ENCODE measurements at places on chromosomes 7 and 10.

DNA sequence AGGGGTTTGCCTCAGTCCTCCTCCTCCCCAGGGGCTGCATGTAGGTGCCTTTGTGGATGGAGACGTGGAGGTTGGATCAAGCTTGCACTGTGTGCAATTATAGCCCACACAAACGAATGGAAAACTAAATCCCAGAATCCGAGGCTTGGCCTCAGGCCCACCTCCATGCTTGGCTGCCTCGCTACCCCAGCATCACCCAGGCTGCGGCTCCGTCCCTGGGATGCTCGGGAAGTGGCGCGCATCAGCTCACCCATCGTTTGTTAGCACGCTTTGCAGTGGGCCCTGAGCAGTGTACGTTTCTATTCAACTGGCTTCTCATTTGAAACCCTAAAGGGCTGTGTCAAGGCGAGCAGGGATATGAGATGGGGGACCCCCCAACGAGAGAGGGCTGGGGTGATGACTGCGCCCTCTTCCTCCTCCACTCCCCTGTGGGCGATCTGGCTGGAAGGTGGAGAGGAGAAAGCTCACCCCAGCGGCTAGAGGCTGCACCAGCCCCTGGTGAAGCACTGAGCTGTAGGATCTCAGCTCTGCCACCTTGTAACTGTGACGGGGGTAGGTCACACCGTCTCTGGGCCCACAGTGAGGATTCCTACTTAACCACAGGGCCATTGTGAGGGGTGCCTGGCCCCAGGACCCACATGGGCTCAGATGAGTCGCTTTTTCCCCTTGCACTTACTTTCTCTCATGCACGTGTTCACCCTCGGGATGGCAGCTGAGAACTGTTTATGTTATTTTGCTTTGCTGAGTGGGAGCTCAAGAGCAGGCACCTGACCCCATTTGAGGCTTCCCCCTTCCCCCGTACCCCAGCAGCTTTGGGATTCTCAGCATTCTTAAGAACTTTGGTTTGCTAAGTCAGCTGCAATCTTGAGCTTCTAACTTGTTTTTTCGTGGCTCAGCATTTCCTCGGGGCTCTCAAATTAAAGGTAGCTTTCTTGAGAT is 12.7 kb upstream of the BTBD16 start:
- no peak for DNase-seq

GRCh38 chr10:86960003-86960862 is 1.8 kb downstream of the SNCG start:
- no peak for DNase-seq

DNA sequence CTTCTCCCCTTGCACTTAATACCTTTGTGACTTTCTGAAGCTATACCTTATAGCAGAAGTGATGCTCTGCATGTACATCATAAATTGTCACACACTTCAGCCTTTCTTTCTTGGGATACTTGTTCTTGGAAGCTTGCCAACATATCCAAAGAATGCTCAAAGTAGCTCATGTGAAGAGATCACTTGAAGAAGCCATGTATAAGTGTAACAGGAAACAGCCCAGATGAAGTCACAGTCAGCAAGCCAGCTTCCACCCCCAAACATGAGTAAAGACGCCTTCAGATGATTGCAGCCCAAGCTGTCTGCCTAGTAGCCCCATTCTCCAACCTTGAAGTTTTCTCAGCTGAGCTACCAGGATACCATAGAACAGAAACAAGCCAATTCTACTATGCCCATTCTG is 50.9 kb downstream of the DGKB start:
- no peak for DNase-seq

DNA sequence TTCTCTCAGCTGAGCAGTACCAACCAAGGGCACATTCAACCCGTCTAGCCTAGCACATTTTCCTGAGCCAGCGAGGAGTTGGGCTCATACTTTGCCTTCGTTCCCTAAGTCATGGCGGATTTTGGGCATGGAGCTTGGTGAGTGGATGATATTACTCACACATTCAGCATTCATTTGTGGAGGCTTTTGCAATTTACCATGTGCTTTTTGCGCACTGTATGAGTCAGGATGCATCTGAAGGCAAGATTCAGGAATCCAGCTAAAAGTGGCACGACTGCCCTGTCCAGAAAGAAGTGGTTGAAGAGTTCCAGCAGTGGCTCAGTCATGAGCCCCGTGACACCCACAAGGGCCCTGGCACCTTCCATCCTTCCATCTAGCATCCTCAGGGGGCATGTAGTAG is 24.2 kb upstream of the MGMT start:
- no peak for DNase-seq

- DNase-seq = no peak
These were observed 3.7 kb downstream of the NOD1 start for GRCh38 chr7:30474893-30475292.

- DNase-seq = no peak
These were observed 60.5 kb upstream of the OPALIN start for GRCh38 chr10:96419351-96419750.

- peak; percentile 48 for DNase-seq
These were observed 211.7 kb downstream of the CCSER2 start for GRCh38 chr10:84540022-84540616.

DNA sequence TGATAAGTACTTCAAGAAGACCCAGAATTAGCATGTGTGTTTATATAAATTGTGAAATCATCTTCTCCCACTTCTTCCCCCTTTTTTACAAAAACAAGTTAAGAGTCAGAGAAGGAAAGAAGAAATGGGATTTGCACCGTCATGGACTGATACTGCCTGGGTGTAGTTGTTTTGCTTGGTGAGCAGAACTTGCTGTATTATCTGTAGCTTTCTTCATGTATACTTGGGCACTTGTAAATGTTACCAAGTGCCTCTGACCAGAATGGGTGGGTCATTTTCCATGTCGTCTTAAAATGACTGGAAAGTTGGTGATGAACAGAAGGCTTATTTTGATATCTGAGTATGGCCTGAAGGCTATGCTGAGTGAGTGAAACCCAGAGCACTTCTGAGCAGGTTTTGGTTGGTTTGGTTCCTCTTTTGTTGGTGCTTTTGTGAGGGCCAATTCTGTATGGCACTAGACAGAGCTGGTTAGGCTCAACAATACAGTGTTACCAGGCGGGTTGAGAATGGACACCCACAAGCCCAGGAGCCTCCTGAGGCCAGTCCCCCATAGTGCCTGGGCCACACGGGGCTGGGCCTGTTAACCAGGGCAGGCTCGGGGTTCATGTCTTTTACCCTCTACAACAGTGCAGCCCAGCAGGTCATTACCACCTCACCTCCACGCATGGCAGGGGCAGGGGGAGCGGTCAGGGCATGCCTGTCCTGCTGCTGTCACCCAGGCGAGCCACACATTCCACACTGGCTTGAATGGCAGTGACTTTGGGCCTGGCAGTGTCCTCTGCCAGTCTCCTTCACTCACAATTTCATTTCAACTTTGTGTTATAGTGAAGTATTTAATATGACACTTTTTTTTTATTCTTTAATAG is 115.1 kb downstream of the CCNY start:
- no peak for DNase-seq

DNA sequence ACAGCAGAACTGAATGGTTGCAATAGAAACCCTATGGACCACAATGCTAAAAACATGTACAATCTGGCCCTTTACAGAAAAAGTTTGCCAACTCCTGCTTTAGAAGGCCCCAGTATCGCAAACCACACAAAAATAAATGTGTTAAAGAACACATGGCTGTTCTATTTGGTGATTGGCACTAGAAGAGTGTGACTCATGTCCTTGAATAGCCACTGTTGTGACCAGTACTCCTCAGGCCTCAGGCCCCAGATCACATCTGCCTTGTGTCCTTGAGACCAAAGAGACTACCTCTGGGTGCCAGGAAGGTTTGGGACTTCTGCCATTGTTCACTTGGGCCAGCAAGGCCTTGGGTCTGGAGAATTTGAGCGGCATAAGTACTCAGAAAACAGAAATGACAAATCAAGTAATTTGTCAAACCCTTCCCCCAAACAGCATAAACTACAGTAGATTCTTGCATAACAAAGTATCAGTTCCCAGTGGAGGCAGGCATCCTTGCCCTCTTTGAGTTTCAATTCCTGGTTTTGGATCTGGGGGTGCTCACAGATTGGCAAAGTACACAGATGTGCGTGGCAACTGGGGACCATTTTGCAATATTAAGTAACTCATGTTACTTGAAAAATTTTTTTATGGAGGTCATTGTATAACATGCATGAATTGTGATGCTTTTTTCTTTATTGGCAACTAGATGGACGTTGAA is 50.2 kb downstream of the MTURN start:
- DNase-seq = no peak

- DNase-seq = no peak
These were observed 103.0 kb downstream of the RNF133 start for GRCh38 chr7:122595885-122596284.

DNA sequence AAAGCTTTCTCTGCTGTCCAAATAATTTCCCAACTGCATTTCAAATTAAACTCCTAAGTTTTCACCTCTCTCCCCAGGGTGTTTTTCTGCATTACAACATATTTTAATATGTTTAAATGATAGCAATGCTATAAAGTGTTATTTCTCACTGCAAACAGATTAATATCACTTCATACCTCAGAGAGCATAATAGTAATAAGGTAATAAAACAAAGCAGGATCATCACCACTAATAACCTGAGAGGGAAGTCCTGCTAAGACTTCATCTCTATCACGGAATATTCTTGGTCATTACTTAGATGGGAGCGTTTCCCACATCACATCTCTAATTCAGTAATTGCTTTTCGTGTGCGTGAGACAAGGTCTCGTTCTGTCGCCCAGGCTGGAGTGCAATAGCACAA is 168.8 kb downstream of the PARD3 start:
- no peak for DNase-seq

DNA sequence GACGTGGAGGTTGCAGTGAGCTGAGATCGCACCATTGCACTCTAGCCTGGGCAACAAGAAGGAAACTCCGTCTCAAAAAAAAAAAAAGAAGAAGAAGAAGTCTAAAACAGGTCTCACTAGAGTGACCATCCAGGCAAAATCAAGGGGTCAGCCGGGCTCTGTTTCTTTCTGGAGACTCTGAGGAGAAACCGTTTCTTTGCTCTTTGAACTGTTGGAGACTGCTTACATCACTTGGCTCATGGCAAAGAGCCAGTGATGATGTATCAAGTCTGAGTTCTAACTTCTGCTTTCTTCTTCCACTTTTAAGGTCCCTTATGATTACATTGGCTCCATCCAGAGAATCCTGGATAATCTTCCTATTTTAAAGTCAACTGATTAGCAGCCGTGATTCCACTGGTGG is 306.8 kb downstream of the WDR11 start:
- DNase-seq = no peak

DNA sequence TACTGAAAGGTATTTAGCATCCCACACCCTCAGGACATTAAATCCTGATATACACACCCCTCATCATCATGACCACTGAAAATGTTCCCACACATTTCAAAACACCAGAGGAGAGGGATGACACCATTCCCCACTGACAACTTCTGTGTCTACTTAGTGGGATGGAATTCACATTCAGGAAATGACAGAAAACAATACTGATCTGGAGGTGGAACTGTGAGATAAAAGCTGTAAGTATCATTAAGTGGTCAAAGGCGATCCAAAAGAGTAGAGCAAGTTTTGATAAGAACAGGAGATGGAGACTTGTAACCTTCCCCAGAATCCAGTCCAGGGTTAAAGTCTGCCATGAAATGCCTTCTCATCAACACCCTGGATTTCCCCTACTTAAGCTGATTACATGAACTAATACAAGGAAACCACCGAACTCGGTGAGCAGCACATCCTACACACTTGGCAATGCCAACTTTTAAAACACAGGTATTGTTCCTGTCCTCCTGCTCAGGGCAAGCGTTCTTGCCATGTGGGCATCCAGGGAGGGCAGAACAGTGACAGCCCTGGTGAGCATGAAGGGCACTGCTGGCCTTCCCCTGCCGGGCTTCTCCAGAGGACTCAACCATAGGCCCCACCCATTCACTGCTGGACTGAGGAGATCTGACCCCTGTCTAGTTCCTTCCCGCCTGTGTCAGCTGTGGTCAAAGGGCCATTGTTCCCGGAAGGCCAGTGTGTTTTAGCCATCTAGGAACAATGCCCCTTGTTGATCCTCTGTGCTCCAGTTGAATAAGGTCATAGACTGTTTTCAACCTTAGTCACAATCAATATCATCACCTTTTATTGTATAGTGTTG is 85.0 kb downstream of the SGMS1 start:
- DNase-seq = no peak

DNA sequence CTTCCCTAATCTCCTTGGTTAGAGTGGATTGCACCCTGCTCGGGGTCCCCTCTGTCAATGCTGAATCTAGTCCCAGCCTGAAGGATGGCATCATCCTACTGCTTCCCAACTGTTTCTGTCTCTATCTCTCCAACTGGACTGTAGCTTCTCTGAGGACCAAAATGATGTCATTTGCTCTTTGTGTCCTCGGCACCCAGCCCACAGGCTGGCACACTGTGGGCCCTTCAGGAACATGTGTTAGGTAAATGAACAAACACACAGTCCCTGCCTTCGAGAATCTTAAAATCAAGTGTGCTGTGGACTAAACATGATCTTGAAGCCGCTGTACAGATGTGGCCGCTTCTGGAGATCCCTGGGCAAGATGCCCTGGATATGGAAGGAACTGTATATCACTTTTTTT is 5.0 kb upstream of the CDH23 start:
- no peak for DNase-seq

DNA sequence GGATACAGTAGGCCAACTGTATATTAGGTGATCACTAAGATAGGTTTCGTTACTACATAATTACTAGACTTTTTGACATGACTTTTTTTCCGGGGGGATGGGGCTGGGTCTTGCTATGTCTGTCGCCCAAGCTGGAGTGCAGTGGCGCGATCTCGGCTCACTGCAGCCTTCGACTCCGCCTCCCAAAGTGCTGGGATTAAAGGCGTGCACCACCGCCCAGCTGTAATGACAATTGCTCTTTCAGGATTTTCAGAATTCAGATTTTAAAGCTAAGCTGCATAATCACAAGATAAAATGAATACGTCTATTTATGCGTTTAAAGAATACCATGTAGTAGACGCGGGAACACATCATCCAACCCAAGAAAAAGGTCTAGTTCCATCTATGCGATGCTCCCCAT is 982 bp downstream of the IDI1 start:
- DNase-seq = no peak

DNA sequence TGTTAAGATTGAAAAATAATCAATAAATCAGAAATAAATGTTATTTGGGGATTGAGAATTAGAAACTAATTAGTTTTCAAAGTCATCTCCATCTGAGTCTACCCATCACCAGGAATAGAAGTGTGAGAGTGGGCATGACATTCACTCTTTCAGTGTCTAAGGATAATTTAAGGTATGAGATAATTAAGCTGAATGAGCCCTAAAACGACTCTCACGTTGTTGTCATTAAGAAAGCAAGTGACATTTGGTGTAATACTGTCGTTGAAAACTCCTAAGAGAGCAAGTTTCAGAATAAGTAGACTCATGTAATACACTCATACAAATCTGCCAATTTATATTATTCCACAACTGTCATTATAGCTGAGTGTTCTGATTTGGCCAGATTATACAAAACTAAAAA is 7.1 kb downstream of the AGMO start:
- no peak for DNase-seq

DNA sequence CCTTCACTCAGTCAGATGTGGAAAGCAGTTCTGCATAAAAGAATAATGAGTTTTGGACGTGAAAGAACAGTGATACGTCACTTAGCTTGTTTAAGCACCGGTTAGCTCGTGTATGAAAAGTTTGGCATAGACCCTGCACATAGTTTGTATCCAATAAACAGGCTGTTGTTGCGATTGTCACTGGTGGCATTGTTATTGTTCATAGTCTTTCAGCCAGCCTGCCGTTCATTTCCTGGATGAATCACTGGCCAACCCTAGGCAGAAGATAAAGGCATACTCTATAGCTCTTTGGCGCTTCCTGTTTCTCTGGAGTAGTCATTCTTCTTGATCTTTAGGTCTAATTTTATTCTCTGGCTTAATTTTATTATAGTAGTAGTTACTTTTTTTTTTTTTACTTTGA is 57.8 kb upstream of the ANKRD30A start:
- peak; percentile 25 for DNase-seq
